ENCODE measurements at places on chromosomes 6 and 20. TPM values are rescaled to one million over a fixed set of nuclear protein-coding genes. Genes with fewer than 3 reads are reported as not detected.

- no peak for DNase-seq
Measured at GRCh38 chr6:70277470-70277869, 25.4 kb downstream of the COL9A1 start.

- DNase-seq = no peak
Measured at GRCh38 chr6:125250511-125250910, 51.3 kb downstream of the HDDC2 start.

GRCh38 chr20:62305149-62305764, 2.5 kb downstream of the ADRM1 start:
- DNase-seq = no peak

- DNase-seq = no peak
Measured at GRCh38 chr20:1177680-1178079, 7.1 kb downstream of the TMEM74B start.

DNA sequence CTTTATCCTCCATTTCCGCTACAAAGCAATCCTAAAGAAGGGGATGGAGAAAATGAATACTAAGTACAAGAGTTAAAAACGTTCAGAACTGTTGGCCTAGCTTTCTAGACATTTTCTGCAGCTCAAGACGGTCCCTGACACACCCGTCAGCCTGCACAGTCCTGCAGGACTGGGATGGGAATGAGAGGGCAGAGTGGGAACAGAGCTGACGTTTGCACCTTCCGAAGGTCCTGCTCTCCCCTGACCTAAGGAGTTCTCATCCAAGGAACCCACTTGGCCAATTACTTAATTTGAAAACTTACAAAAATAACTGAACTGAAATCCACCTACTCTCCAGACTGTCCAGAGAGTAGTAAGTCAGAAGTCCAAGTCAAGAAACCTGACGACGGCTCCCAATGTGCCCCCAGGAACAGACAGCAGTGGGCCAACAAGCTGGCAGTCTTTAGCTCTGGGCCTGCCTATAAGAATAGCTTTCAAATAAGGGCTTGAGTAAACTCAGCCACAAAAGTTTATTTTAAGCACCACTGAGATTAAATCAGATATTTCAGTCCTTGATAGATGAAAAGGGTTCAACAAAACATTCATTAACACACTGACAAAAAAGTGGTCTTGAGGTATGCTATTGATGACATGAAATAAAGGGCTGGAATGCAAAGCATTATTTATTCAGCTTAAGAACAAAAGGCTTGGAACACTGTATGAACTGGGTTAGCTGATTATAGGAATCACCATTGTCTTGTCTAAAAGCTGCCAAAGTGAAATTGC, 76.8 kb downstream of the CNKSR3 start:
- no peak for DNase-seq

- DNase-seq = no peak
Measured at GRCh38 chr6:121615493-121615892, 180.0 kb downstream of the GJA1 start.

DNA sequence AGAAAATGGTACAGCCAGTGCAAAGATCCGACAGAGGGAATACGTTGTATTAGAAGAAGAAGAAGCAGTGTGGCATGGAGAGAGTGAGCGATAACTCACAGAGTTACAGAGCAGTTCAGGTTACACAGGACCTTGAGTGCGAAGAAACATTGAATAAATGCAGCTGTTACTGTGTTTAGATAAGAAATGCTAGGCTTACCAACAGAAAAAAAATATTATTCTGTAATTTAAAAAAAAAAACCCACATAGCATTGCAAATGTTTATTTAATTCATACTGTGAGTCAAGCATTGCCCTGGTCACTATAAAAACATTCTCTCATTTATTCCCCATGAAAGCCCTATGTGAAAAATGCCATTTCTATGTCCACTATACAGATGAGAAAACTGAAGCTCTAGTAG, 373.4 kb upstream of the EPHA7 start:
- DNase-seq = no peak

DNA sequence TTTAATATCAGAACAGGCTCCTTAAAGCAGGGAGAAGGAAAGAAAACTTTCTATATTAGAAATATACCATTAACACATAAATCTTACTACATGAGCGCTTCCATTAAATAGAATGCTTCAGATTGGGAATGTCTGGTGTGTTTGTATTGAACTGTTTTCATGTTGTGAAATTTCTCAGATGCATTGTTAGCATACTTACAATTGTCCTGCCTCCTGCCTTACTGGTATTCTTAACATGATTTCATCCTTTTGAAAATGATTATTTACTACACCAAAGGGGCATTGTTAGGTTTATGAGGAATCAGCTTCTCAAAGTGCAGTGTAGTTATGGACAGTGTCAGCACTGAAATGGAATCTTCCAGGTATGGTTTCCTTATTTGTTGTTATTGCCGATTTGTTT, 145.6 kb downstream of the MTFR2 start:
- DNase-seq = no peak

- DNase-seq = no peak
Measured at GRCh38 chr6:42860481-42860880, 18.9 kb upstream of the RPL7L1 start.

- no peak for DNase-seq
Measured at GRCh38 chr6:4145083-4145482, 9.7 kb upstream of the ECI2 start.

Gene DEFB132
- total RNA-seq = not detected

Gene MRAP2
- total RNA-seq = not detected

Gene WFDC2
- total RNA-seq = not detected

Gene RIPOR3
- total RNA-seq = not detected

All from natural killer cell (primary cell).